ENCODE measurements at places on chromosomes 11 and 22.
A peak's percentile ranks its signal among the peaks of the same experiment; 100 is the strongest.

- DNase-seq: no peak
These were observed 13.6 kb upstream of the RAB3IL1 start for GRCh38 chr11:61930933-61931332.

DNA sequence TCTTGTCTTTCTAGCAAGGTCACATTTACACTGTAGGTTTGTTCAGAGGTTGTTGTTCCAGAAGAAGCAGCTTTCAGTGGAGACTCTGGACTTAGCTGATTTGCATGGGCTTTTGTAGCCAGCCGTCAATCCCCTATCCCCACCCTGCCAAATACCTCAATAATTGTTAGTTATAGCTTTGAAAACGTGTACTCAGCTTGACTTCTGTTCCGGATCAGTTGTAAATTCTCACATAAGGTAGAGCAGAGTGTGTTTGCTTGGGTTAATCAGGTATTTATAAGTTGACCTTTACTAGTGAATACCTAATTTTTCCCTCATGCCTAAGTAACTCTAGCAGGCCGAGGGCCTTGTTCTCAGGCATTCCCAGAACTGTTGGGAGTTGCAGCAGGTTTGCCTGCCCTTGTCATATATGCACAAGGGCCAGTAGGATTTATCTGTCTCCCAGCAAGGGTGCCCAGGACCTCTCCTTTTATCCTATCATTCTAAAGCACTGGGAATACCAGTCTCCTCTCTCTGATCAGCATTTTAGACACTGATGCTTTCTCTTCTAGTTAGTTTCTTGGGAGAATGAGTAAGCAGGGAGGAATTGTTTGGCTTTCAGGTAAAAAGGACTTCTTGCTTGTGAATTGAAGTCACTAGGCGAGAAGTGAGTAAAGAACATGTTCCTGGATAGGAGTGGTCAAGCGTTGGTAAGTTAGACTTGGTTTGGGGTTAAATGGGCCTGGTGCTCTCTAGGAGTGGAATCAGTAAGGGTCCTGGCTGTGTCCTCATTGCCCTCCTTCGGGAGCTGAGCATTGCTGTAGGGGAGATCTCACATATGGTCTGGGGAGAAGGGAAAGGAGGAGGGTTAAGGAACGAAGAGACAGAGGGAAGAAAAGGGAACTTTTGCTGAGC, 22.1 kb downstream of the STIM1 start:
- DNase-seq: no peak

- DNase-seq: peak; percentile 39
These were observed 9.3 kb downstream of the CD82 start for GRCh38 chr11:44574610-44575287.

DNA sequence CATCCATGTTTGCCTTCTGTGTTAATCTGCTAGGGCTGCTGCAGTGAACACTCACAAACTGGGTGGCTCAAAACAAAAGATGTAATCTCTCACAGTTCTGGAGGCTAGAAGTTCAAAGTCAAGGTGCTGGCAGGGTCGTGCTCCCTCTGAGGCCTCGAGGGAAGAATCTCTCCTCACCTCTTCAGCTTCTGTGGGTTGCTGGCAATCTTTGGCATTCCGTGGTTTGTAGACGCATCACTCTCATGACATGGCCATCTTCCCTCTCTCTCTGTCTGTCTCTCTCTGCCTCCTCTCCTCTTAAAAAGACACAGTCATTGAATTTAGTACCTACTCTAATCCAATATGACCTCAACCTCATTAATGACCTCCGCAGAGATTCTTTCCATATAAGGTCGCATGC, 78.8 kb downstream of the TSPAN18 start:
- no peak for DNase-seq

DNA sequence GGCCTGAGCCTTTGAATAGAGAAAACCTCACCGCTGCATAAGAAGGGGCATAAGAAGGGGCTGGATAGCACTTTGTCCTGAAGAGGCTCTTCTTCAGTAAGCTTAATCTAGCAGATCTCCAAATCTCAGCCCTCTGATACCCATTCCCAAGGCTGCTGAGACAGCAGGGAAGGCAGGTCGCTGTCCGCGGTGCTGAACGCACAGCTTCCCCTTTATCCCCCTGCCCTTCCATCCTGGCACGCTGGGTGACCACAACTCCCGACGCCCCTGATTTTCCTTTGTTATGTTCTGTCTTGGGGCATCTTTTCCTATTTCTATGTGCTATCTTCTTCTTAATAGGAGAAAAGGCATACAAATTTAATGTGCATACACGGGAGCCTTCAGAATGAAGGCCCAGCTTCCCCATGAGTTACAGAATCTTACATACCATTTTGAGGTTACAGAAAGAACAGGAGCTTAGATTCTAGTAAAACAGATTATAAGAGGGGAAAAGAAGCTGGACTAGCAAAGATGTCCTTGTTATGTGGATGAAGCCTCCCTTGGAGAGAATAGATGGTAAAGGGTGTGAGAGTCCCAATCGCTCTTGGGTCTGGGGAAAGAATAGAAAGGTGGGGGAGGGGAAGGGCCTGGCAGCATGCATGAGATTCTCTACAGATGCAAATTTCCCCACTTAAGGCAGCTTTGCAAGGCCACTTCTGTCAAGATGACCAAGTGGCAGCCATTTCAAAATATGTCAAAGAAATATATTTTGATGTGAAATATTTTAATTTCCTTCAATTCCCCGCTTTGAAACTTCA, 5.7 kb upstream of the SULT4A1 start:
- DNase-seq: peak; percentile 12

DNA sequence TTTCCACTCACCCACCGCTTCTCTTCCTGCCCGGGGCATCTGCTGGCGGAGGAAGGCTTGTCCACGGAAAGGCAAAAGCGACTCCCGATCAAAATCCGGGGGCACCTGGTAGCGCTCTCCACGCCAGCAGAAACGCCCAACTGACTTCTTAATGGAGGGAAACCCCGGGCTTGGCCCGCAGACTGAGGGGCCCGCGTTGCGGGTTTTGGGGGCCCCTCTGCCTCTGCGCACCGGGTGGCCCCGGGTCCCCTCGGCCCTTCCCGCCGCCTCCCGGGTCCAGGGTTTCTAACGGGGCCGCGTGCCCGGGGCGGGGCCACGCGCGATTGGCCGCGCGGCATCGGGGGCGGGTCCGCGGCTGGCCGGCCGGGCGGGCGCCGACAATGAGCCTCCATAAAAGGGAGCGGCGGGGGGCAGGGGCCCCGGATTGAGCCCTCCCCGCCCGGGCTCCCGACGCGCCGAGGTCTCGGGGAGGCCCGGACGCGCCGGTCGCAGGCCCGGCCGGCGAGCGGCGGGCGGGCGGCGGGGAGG, at the start of gene SPINDOC:
SPINDOC (plus strand) TSS at position 422 of the 528 bp plus-strand sequence. CDS start 231 bp downstream, outside the sequence.
- peak; percentile 36 for DNase-seq

GRCh38 chr11:85857098-85857497, 1.9 kb downstream of the CCDC83 start:
- DNase-seq: no peak

DNA sequence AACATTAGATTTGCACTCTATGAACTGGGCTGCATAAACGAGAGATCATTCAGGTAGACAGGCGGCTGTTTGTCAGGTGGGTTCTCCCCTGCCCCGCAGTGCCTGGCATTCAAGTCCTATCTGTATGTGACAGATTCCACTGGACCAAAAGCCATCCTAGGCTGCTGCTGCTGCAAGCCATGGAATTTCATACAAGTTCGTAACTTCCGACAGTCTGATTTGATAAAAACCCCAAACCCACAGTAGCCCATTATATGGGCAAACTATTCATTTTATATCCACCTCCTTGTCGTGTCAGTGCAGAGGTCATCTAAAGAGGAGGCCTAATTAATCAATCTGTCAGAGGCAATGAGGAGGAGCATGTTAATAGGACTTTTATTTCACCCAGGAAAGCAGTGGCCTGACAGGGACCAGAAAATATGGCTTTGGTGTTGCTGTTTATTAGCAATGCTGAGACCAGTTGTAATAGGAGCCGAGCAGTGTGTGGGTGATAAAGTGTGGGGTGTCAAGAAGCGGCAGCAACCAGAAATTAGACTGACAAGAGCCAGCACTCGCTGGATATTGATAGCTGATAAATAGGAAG, 124.2 kb downstream of the ARL14EP start:
- DNase-seq: no peak

DNA sequence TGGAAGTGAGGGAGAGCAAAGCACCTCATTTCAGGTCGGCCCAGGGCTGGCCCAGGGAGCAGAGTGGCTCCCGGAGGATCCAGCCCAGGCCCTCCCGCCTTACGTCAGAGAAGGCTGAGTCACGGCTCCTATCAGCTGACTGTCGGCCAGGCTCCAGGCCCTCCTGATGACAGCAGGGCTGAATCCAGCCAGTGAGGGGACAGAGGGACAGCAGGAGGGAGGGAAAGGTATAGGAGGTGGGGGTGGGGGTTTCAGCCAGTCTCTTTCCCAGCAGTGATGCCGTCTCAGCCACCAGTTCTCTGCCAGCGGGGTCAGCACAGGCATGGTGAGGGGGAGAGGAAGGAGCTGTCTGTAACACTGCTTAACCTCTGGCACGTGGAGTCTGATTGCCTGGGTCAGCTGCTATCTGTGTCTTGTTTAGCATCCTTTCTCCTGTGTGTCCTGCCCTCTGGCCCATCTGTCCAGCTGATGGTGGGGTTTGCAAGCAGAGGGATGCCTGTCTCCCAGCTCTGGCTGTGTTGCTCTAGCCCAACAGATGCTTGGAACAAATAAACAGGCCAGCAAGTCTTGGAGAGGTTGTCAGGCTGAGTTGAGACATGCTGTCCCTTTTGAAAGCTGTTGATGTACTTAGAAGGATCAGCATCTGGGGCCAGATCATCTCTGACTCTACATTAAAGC, 74.0 kb downstream of the ADAMTS15 start:
- DNase-seq: no peak

DNA sequence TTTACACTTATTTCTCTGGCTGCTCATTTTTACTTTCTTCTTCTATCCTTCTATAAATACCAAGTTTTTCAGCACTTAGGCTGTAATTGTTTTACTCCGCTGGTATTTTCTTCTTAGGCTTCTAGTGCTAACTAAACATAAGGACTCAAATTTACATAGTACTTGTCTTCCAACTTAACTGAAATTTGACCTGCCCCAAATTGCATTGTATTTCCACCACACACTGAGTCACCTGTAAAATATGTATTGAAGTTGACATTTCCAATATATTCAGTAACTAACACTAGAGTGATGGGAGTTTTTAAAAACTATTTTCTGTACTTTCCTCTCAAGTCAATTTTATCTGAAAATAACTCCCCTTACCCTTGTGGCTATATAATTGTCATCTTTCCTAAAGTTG, 1794.1 kb upstream of the RAG2 start:
- no peak for DNase-seq

GRCh38 chr11:121757480-121758125, 304.8 kb upstream of the SORL1-AS1 start:
- DNase-seq: no peak

- no peak for DNase-seq
These were observed 73.8 kb upstream of the ARFGAP3 start for GRCh38 chr22:42930810-42931420.

DNA sequence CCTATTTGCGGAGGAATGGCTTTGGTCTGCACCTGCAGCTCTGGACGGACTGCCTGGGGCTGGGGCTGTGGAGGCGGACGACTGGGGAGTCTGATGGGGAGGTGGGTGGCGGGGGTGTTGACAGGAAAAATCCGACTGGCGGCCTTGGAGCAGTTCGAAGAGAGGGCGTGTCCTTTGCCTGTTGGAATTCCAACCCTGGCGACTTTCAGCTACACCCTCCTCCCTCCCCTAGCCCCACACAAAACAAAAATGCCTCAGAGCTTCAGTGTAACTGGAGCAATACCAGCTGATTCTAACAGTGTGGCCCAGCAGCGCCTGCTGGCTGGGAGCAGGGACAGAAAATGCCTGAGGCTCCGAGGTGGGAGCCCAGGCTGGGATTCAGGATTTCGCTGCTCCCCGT, 85.4 kb downstream of the ATXN10 start:
- DNase-seq: no peak

DNA sequence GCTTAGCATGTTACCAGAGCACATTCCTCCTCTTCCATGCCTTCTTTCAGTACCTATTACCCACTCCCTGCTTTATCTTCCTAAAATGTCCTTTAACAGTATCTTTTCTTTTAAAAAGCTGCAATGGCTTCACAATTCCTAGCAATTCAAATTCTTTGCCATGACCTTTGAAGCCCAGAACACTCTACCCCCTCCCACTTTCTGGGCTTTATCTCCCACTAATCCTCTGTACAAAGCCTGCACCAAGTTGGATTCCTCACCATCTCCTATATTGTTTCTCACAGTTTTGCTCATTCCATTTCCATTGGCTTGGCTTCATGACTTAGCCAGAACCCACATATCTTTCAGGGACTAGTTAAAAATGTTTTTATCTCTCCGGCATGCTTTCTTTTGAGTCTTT, 80.9 kb downstream of the FAM76B start:
- no peak for DNase-seq

- no peak for DNase-seq
These were observed 118.8 kb downstream of the NXPE2 start for GRCh38 chr11:114796954-114797721.

DNA sequence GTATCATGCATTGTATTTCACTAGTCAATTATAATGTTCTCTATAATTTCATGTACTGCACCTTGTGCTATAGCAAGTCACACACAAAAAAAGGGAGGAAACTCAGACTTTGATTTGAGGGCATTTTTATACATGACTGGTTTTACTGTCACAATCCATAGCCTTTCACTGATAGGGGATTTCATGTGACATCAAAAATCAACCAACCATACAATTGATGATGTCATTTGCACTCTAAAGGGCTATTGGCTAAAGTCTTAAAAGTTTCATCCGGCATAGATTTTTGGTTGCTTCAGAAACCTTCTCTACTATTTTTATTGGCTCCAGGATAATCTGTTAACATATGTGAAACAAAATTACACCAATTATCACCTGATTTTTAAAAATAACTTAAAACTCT, 237.8 kb downstream of the DCDC1 start:
- no peak for DNase-seq

GRCh38 chr11:59776210-59777066, 21.3 kb downstream of the STX3 start:
- no peak for DNase-seq

- no peak for DNase-seq
These were observed 5.2 kb downstream of the CAPN5 start for GRCh38 chr11:77071671-77072605.

GRCh38 chr11:23604966-23605365, 744.7 kb upstream of the CCDC179 start:
- DNase-seq: no peak
